NCI-H146 (cell line): ENCODE measurements at places on chromosomes 7 and 10.

DNA sequence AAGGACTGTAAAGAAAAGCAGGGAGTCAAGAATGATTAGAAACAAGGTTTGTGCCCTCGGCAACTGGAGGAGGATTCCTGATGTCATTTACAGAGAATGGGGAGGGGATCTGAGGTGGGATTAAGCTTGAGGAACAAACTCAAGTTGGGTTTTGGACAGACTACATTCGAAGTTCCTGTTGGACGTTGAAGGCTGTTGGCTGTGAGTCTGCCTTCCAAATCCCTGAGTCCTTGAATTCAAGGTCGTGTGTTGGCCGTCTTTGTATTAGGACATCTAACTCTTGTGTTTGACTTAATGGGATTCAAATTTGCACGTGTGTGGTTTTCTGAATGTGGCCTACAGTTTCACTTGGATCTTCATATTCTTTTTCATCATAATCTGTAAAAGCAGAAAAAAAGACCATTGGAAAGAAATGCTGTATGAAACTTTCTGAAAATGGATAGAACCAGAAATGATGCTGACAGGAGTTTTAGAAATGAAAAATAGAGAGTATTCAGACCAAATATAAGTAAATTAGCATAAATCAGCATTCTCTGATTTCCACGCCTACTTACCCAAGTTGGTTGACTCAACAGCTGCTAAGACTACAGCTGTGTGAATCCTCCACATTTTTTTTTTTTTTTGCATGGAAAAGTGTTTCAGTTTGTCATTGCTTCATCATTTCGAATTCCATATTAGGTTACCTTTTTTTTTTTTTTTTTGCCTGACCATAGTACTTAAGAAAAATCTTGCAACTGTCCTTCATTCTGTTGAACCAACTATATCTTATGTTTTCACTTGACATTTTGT lies 94.8 kb downstream of the KIAA1217 start:
- DNase-seq: no peak

GRCh38 chr10:80187465-80188409 lies 17.6 kb downstream of the ANXA11 start:
- peak; percentile 41 for DNase-seq

DNA sequence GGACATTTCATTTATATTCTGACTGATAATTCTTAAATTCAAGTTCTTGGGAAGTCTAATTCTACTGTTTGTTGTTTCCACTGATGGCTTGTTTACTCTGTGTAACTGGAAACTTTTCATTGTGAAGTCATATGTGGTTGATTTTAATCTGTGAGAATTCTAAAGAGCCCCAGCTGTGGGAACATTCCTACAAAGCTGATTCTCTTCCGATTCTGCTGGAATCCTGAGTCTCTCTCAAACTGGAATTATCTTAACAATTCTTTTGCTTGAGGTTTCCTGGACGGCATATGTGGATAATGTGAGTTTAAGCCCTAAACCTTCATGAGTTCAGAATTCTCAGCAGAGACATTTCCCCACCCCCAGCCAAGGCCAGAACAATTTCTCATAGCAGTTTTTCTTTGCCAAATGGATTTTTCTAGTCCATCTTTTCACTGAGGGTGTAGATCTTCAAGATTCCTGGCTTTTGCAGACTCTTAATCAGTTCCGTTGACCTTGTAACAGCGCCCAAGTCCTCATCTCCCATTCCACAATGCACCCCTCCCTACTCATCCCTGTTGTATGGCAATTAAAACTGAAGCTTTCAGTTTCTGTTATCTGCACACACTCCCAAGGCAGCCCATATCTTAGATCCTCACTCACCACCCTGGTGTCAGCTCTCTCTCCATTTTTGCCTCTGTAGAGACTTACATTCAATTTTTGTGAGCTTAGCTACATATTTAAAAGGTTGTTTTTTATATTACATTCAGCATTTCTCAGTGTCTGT lies 37.6 kb downstream of the GRM8 start:
- no peak for DNase-seq

GRCh38 chr7:96691702-96692101 lies 17.9 kb downstream of the SEM1 start:
- DNase-seq: no peak

DNA sequence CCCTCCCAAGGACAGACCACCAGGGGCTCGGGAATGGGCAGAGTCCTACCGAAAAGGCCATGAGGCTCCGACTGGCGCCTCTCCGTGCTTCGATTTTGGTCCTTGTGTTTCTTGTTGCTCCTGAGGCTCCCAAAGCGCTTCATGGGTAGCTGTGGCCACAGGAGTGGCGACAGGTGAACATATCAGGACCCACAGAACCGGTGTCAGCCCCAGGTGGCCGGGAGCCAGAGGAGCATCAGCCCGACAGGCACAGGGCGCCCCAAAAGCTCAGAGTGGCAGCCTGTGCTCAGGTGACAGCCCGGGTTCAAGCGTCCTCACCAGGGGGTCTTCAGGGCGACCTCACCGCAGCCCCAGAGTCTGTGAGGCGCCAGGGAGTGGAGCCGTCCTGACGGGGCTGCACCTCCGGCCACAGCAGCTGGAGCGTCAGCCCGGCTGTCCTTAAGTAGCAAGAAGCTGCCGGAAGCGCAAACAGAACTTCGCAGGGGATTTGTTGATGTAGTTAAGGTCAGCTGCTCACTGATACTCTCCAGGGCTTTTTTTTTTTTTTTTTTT lies 141.0 kb downstream of the PRKAG2 start:
- peak; percentile 79 for DNase-seq

GRCh38 chr7:139898483-139898882 lies 69.4 kb downstream of the TBXAS1 start:
- no peak for DNase-seq

DNA sequence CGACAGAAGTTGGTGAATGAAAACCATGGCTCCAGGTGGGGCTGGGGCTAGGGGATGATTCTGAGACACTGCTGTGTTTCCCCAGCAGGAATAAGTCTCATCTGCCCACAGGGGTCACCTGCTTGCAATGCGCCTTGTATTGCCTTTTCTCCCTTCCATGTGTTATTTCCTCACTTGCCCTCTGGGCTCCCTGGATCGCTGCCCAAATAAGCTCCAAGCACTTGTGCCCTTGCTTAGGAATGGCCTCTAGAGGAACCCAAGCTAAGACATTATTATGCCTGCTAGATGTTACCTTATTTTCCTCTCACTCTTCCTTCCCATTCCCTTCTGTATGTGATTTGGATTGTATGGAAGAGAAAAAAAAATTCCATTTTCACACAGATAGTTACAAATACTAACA lies 24.8 kb upstream of the PLPP4 start:
- no peak for DNase-seq

DNA sequence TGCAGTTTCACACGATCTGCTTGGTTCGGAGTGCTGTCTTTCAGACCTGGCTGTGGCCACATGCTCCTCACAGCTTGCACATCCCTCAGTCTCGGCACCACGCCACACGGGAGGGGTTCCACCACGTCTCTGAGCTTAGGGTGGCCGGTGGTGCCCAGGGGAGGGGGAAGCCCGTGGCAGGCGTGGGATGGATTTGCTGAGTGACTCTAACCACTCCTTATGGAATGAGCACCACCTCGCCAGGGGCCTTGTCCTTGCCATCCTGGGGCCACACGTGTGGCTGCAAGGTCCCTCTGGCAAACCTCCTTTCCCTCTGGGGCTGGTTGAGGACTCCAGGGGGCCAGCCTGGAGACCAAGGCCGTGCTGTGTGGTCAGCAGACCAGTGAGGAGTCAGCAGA lies 29.1 kb upstream of the FAM20C start:
- no peak for DNase-seq

- peak; percentile 64 for DNase-seq
Measured at GRCh38 chr7:522071-522950, 2.7 kb upstream of the PDGFA start.

DNA sequence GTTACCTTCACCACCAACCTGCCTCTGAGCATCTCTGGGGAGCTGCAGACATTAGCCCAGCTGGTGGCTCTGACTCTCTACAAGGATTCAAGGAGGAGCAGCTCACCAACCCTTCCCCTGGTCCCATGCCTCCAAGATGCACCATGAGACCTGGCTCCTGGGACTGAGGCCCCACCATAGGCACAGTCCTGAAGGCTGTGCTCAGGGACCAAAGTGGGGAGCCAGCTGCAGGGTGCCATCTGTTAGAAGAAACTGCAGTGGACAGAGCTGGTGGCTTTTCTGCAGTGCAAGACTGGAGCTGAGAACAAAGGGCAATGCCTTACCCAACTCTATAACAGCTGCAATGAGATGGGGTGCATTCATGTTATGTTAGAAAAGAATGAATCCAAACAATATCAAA lies 581.6 kb downstream of the TCERG1L start:
- DNase-seq: no peak

DNA sequence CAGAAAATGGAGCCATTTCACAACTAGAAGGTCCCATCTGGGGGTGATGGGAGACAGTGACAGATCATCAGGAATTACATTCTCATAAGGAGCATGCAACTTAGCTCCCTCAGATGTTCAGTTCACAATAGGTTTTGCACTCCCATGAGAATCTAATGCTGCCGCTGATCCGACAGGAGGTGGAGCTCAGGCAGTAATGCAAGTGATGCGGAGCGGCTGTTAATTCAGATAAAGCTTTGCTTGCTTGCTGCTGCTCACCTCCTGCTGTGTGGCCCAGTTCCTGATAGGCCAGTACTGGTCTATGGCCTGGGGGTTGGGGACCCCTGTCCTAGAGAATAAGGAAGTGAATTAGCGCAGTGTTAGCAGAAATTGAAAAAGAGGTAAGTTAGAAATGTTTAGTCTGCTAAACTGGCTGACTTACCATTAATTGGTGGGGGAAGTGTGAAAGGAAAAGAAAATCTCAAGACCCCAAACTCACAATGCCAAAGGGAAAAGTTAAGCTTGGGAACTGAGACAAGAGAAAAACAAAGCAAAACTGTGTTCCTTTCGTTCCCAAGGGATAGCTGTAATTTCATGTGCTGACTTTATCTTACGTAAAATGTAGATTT lies 76.4 kb downstream of the LYZL2 start:
- no peak for DNase-seq

DNA sequence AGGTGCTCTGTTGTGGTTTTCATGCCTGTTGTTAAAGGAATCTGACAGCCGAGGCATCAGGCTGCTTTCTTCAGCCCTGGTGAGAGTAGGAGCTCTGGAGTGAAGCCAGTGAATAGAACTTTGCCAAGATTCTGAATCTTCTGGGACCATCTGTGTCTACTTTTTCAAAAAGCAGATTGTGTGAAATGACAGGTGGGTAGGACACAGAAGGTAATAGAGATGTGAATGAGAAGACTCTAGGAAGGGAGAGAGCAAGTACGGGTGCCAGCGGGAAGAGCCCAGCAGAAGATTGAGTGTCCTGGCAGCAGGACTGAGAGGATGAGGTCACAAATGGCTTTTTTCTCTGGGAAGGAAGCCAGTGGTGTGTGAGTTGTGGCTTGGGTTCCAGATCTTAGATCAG lies 429.2 kb downstream of the SDK1 start:
- DNase-seq: no peak
